ENCODE measurements at places on chromosomes 1 and 21.

GRCh38 chr1:82390627-82391026, 589.9 kb downstream of the ADGRL2 start:
- DNase-seq: no peak

DNA sequence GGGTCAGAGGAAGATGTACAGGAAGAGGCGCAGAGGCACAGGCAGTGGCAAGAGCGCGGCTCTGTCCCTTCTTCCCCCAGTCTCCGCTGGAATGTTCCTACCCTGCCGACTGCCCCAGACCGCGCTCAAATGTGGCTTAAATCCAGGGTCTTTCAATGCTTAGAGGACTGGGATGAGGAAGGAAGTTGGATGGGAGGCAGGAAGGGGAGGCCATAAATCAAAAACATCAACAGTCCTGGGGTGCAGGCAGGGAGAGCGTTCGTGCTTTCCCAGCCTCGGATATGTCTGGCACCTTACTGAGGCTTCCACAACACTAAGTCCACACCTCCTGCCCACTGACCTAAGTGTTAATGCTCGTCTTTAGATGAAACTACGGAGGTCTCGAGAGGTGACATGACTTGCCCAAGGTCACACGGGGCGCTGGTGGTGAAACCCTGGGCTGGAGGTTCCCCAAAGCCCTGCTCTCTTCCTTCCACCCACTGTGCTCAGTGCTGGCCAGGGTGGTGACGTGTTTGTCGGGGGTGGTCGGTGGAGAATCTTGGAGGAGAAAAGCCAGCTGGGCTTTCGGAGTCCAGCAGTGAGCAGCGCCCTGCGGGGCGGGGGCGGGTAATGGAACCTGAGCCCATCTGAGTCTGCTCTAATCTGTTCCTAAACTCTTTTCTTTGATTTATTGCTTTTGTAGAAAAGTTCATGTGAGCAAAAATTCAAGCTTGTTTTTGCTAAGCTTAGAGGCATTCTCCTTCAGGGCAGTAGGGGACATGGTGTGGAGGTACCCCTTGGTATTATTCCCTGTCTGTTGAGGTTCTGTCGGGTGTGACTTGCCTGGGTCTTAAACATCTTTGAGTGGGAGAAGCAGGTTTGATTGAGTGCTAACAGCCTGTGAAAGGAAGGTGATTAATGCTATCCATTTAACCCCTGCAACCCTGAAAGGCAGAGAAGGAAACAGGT, 708 bp downstream of the CDA start:
- DNase-seq: no peak

DNA sequence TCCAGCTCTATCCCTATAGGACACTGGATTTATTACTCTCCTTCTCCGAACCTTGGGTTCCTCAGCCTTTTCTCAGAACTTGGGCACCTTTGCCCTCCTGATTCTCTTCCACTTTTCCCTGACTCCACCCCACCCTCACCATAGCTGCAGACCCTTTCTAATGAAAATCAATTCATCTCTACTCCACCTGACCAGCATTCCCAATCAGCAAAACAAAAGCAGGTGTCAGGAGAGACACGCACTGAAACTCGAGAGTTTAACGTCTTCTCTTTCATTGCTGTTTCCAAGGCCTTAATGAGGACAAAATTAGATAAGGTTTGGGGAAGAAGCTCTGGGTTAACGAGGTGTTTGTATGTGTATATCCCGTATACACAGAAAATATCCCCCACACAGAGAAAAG, 208.8 kb downstream of the PLPP3 start:
- no peak for DNase-seq

DNA sequence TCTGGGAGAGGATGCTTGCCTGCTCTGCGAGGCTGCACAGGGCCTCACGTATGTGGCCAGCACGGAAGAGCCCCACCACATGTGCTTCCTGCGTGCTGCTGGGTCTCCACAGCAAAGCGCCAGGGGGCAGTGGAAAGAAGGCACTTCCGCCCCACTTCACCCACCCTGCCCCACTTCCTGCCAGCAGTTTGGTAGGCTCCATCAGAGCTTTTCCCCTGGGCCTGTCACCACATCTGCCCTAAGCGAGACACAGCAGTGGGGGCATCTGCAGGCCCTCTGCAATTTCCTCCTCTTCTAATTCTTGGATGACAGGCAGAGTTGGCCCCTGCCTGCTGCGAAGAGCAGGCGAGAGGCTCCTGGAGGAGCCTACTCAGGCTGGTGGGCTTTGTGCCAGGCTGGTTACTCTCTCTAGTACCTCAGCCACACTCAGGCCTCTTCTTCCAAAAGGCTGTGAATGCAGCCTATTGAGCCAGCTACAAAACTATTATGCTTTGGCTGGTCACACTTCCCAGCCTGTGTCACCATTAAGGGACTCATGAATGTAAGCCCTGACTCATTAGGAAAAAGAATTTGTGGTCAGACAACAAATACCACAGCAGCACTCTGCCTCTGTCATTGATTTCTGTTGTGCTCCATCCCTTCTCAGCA, 25.0 kb downstream of the CD244 start:
- DNase-seq: no peak

DNA sequence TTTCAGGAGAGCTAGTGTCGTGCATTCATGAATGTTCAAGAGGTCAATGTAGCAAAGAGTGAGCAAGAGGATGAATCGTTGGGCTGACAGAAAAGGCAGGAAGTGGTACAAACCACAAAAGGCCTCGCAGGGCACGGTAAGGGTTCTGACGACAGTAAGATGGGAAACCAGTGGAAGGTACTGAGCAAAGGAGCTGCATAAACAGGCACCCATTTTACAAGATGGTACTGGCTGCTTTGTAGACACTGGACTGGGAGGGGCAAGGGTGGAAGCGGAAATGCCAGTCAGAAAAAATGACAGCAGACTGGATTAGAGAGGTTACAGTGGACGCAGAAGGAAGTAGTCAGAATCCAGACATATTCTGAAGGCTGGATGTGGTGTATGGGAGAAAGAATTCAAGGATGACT, 123.5 kb downstream of the PTPN14 start:
- DNase-seq: no peak

GRCh38 chr1:198904321-198904720, 265.5 kb downstream of the PTPRC start:
- no peak for DNase-seq

GRCh38 chr1:232016616-232017015, 390.0 kb downstream of the DISC1 start:
- no peak for DNase-seq

DNA sequence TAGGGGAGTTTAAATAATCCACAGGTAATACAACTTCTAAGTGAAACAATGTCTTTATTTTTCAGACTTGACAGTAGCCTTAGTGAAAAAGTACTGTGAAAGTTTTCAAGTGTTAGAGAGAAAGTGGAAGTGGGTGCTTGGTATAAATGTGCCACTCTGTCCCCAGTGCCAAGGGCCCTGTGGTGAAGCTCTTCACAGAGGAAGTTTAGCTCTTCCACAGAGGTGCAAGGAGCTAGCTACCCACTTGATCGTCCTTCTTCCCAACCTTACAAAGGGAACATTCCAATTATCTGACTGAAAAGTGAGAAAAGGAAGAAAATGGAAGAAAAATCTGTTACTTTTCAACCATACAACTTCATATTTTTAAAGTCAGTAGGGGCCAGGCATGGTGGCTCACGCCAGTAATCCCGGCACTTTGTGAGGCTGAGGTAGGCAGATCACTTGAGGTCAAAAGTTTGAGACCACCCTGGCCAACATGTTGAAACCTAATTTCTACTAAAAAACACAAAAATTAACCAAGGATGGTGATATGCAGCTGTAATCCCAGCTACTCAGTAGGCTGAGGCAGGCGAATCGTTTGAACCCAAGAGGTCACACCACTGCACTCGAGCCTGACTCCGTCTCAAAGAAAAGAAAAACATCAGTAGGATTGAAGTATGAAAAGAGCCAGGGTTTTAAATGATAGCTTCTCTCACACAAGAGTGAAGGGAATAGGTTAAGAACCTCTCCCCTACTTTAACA, 41.0 kb upstream of the PTPRC start:
- no peak for DNase-seq

All from T47D (cell line).